Stimulated activated CD4-positive, alpha-beta T cell treated with anti-CD3 and anti-CD28 coated beads, Interleukin-2, amount 100 ng/mL, for 24 hours (primary cell): ENCODE measurements at places on chromosomes 5 and 9.
A peak's percentile ranks its signal among the peaks of the same experiment; 100 is the strongest.

DNA sequence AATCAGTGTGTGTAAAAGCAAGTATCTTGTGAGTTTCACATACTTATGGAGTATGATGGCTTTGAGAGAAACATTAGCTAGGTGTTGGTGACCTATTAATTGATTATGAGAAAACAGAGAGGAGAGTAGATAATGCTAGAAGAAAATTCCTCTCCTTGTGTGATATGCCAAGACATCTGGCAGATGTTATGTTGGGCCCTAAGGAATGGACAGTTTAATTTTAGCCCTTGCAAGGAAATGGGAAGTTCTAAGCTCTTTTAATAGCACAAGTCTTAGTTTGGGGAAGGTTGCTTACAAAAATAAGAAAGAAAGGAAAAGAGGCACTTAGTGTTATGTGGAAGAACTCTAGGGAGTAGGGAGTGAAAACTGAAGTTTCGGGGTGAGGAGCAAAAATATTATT, 5.1 kb downstream of the ZNF462 start:
- no peak for DNase-seq

- DNase-seq: no peak
Observed at GRCh38 chr9:134314950-134315715, 11.1 kb upstream of the RXRA start.

DNA sequence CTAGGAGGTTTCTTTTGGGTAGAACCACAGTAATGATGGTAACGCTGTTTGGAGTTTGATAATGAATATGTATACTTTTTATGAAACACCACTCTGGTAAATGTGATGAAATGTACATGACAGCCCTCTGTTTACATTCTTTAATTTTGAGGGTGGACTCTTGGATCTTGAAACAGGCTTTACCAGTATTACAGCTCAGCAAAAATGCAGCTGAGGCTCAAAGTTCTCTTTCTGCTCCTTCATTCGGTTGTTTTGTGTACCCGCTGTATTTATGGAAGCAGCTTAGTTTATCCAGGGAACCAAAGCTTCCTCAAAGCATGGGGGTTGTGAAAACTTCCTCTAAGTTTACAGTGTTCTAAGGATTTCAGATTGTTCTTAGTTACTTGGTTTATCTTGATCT, 11.1 kb downstream of the GAPVD1 start:
- DNase-seq: no peak

DNA sequence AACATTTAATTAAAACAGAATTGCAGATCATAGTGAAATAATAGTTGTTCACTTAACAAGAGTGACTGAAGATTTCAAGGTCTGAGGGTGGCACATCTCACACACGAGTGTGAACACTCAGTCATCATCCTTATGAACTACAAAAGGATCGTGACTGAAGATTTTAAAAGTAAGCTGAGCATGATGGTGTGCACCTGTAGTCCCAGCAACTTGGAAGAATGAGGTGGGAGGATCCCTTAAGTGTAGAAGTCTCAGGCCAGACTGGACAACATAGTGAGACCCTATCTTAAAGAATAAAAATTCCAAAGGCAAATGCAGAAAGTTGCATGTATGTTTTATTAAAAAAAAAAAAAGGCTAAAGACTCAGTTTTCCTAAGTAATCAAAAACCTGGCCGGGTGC, 22.4 kb upstream of the ATP6V1G1 start:
- no peak for DNase-seq

DNA sequence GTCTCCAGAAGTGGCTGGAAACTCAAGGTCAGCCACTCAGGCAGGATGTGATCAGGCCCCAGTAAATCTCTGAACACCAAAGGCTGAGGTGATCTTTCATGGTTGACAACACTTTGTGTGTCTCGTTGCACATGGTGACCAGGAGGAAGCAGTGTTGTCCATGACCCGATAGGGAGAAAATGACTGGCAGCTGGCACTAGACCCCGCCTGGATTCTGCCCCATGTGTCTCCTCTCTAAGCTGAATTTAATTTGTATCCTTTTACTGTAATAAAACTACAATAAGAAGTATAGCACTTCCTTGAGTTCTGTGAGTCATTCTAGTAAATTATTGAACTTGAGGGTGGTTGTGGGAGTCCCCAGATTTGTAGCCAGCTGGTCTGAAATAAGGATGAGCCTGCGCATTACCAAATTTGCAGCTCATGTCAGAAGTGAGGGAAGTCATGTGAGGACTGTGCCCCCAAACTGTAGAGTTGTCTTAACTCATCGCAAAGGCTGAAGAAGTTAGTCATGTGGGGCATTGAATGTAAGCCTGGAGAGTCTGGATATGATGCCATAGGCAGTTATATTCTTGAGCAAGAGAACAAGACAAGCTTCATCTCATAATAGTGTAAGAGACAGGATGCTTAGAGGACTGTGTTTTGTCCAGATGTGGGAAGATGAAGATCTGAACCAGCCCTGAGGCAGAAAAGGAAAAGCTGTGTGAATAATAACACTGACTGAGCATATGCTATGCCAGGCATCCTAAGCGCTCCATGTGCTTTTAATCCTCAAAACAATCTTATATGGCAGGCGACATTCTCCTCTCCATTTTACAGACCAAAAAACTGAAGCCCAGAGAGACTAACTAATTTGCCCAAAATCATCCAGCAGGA, 55.9 kb downstream of the TMEM215 start:
- DNase-seq: no peak

GRCh38 chr9:26264709-26265601, 586.7 kb upstream of the TUSC1 start:
- DNase-seq: no peak

DNA sequence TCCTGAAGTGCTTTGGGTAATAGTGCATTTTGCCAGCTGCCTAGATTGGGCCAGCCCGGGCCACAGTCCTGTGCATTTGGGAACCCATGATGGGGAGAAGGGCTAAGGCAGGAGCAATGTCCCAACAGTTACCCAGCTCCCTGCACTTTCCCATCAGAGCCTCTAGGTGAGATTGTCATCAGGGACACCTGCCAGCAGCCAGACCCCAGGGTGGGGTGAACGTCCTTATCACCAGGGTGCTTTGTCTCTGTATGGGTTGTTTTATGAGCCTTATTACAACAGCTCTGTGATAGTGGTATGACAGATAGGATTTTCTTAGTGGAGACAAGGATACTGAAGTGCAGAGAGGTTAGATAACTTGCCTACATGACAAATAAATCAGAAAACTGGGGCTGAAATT, 365.7 kb downstream of the OSTF1 start:
- DNase-seq: no peak

DNA sequence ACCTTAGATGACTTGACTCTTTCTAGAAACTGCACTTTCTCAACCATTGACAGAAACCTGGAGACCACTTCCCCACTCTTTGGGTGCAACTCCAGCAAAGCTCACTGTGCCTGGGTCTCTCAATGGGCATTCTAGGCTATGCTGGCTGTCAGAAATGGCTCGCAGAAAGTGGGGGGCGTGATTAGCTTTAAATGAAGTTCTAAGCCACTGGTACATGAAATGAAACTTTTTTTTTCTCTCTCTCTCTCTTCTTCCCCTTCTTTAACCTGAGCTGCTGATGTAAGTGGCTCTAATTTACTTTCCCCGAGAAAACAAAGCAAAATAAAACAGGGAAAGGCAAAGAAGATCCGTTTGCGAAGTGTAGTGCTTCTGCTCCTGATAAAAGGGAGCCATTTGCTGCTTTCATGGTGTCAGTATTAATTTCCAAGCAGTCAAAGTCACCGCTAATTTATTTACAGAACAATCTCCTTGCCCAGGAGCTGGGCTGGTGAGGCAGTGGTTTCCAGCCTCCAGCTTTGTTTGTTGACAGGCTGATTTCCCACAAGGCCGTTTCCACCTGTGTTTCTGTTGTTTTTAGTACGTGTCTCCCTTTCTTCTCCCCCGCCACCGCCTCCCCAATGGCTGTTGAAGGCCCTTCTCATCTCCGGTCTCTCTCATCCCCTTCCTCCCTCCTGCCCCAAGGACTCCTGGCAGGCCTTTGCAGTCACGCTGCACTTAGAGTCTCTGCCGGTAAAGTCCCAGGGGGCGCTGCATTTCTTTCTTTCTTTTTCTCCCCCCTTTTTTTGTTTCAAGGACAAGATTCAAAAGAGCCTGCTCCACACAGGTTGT, 422.9 kb downstream of the EBF1 start:
- no peak for DNase-seq

DNA sequence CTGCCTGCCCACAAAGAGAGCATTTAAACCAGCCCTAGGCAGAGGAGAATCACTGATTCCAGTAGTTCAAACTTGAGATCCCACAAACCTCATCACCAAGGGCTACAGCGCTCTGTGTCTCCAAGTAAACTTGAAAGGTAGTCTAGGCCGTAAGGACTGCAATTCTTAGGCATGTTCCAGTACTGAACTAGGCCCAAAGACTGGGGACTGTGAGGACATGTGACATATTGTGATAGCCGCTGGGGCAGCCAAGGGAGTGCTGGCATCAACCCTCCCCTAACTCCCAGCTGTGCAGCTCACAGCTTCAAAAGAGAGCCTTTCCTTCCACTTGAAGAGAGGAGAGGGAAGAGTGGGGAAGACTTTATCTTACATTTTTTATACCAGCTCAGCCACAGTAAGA, 291.0 kb upstream of the PRR16 start:
- DNase-seq: no peak

DNA sequence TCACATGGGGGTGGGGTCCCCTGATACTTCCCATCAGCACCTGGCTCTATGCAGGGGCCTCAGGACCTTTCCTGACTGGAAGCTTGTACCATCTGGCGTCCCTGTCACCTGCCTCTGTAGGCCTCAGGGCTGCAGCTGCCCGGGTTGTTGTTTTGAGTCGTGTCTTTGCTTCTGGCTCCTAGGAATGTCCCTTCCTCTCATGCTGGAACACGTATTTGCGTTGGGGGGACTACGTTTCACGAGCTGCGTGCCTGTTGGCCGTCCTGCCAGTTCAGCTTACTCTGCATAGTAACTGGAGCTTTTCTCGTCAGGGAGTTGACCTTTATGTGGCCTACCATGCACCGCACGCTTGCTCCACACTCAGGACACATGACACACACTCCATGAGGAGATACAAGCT, 54.9 kb upstream of the IRX4 start:
- no peak for DNase-seq

DNA sequence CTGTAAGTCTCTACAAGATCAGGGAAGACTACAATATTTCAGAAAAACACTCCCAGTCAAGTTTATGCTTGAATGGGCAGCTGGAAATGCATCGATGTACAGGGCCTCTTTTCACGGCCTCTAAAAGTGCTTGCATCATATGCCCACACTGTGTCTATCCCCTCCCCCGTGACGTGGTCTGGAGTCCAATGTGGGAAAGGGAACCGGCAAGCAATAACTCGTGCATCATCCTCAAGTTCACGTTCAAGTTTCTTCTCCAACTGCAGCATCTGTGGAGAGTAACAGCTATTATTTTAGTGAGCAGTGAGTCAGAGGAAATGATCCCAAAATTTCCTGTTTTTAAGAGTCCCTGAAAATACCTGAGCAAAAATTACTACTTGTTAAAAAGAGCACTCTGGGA, 22.3 kb downstream of the ATPSCKMT start:
- DNase-seq: no peak

GRCh38 chr9:130336885-130337284, 71.3 kb downstream of the HMCN2 start:
- DNase-seq: no peak

DNA sequence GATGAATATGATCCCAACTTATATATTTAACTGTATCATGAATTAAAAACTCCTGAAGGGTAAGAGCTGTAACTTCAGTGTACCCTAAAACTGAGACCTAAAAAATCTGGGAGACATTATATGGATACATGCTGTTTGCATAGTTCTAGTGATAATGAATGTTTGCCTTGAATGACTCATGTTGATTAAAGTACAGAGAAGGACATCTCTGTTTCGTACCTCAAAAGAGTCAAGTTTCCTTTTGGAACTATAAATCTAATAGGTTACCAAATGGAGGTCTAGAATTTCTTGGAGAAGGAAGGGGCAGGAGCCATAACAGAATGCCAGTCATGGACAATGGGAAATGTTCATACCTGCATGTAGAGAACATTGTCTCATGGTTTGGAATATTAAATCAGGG, 168.1 kb downstream of the SNCAIP start:
- no peak for DNase-seq

- DNase-seq: no peak
Observed at GRCh38 chr9:105693435-105694189, 729 bp upstream of the TMEM38B start.

- DNase-seq: no peak
Observed at GRCh38 chr5:132150565-132150964, 77.0 kb downstream of the CSF2 start.

DNA sequence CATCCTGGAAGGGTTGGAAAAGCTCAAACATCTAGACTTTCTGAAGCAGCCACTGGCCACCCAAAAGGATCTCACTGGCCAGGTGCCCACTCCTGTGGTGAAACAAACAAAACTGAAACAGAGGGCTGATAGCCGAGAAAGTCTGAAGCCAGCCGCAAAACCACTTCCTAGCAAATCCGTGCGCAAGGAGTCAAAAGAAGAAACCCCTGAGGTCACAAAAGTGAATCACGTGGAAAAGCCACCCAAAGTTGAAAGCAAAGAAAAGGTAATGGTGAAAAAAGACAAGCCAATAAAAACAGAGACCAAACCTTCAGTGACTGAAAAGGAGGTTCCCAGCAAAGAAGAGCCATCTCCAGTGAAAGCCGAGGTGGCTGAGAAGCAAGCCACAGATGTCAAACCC, 87.6 kb downstream of the MAP1B start:
- DNase-seq: peak; percentile 27

DNA sequence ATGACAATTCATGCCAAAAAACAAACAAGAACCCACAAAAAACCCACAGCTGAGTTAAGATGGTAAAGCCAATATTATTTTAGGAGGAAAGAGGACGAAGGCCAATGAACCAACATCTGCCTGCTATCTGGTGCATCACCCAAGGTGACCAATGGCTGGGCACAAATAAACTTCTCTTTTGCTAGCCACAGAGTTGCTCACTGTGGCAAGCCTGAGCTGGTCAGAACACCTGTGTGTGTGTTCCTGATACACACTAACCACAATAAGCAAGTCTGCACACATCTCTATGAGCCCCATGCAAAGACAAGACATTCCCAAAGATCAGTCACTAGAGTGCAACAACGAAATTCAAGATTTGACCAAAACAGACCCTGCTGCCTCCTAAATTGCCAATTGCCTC, 63.1 kb downstream of the RNF38 start:
- no peak for DNase-seq

- no peak for DNase-seq
Observed at GRCh38 chr5:149936044-149936699, 8.4 kb downstream of the PDE6A start.

GRCh38 chr5:165130656-165131055, 1625.2 kb downstream of the MAT2B start:
- DNase-seq: no peak

- DNase-seq: no peak
Observed at GRCh38 chr9:6564360-6564759, 81.2 kb downstream of the GLDC start.

- no peak for DNase-seq
Observed at GRCh38 chr5:7753596-7753995, 97.3 kb downstream of the CFAP90 start.

GRCh38 chr9:73919712-73920111, 577.4 kb upstream of the RORB start:
- DNase-seq: no peak

GRCh38 chr9:14354201-14354600, 40.3 kb upstream of the NFIB start:
- no peak for DNase-seq
